ENCODE measurements at places on chromosomes 16 and 17.

DNA sequence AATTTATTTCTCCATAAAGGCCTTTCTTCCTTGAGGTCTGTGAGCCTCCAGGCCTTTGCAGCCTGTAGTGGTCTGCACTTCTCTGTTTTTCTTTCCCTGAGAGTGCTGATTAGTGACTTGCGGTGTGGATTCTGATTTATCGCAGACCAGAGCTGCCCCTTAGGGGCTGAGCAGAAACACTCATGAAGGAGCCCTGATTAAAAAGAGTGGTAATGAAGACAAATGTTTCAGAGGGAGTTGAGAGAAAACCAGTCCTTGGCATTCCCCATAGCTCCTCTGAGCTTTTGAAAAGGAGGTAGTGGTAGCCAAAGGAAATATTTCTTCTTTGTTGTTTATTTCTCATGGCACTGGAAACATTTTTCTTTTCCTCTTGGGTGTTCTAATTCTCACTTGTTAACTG, 268.1 kb upstream of the TBX2 start:
- no peak for DNase-seq

DNA sequence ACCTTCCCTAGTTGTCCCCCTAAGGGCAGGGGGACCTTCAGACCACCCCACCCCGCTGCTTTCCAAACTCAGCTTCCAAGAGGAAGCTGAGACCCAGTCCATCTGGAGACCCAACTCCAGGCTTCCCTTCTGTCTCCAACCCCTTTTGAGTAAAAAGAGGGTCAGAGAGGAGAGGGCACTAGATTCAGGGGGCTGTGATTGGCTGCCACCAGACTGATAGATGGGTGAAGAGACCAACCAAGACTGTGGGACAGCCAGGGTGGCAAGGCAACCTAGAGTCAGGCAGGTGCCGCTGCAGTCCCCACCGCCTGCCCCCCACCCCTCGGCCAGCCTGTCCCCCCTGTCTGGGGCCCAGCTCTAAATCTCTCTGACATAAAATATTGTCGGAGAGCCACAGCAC, 92.5 kb downstream of the SDK2 start:
- DNase-seq: no peak

DNA sequence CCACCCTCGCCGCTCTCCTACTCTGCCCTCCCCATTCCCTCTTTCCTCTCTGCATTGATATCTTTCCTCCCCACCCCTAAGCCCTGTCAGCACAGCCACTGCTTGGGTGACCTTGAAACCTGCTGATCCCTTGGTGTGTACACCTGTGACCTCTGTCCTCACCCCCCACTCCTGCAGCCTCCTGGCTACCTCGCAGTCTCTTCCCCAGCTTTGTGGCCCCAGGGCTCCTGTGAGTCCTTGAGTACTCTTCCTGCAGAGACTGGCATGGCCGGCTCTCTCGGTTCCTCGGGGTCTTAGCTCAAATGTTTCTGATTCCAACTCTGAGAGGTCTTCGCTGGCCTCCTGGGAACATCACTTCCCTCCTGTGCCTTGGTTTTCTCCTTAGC, 31.7 kb downstream of the ADCY7 start:
- no peak for DNase-seq

DNA sequence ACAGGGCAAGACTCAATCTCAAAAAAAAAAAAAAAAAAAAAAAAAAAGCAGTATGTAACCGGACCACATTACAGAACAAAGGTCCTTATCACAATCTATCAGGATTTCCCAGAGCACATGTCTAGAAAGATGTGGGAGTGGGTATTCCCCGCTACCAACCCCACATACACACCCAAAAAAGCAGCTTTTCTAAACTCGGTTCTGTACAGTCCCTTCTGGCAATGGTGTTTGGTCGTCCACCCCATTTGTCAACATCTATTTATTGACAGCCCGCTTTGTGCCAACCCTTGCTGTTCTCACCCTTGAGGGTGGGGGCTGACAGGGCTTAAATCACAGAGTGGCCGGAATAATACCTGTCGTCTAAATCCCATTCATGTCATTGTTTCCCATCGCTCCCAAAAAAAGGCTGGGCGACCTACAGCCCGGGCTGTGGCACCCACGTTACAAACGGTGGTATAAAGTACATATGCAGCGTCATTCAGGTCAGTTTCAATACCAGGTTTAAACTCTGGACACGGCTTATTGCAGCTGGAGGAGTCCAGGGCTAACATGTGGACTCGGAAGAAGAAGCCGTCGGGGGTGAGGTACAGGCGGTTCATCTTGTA, 3.6 kb downstream of the C17orf58 start:
- no peak for DNase-seq

GRCh38 chr16:19757762-19758595, 39.9 kb downstream of the IQCK start:
- no peak for DNase-seq

GRCh38 chr16:84729716-84730320, 30.0 kb downstream of the USP10 start:
- no peak for DNase-seq

DNA sequence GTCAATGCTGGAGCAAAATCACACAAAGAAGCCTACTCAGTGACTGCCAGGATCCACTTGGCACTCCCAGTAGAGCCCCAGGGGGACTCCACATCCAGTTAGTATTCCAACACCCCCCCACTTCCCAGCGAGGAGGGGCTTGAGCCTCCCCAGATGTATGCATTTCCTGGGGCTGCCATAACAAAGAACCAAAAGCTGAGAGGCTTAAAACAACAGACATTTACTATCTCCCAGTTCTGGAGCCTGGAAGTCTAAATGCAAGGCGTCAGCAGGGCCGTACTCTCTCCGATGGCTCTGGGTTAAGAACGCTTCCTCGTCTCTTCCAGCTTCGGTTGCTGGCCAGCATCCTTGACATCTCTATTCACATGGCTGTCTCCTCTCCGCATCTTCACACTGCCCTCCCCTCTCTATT, 23.0 kb upstream of the GNA13 start:
- no peak for DNase-seq

DNA sequence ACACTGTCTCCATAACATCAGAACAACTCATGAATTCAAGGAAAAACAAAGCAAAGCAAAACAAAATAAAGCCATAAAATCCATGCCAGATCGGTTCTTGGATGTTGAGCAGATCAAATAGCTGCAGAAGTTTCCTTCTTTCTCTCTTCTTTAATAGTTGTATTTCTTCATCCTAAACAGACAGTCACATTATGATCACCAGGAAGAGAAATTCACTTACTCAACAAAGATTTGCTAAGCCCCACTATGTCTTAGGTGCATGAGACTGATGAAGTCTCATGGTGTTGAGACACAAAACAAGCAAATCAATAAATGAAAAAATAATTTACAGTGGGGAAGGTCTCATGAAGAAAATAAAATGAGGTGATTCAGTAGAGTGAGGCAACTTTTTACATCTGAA, 72.8 kb downstream of the WIPI1 start:
- DNase-seq: no peak

- no peak for DNase-seq
Measured at GRCh38 chr17:83092186-83092585, 12.8 kb downstream of the METRNL start.

- no peak for DNase-seq
Measured at GRCh38 chr16:67718668-67719047, 458 bp downstream of the GFOD2 start.

DNA sequence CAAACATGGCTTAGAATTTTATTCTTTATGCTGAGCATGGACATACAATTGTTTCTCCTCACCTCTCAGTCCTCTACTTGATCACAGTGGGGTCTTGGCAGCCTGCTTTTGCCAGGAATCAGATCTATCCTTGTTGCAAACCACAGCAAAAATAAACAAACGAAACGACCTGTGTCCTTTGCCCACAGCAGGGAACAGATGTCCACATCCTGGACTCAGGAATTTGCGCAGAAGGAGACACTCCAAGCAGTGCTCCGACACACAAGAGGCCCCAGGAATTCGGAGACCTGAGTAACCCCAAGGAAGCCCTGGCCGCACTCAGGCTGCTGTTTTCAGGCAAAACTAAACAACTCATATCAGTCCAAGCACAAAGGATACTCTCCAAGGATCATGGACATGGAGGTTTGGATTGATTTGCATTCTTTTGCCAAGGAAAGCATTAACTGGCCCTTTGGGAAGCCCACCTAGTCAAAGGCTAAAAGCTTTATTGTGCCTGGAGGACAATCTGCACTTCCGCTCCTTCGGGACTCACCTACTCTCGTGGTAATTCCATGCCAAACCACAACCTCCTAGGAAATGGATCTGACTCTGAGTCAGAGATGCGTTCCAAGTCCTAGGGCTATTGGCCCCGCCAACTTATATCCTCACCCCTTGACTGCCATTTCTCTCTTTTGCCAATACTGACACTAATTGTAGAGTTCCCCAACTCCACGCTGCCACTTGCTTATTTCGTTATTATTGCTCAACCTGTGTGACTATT, 271.1 kb upstream of the CDH11 start:
- DNase-seq: no peak

GRCh38 chr16:83954577-83955016, 1.6 kb downstream of the OSGIN1 start:
- DNase-seq: no peak

DNA sequence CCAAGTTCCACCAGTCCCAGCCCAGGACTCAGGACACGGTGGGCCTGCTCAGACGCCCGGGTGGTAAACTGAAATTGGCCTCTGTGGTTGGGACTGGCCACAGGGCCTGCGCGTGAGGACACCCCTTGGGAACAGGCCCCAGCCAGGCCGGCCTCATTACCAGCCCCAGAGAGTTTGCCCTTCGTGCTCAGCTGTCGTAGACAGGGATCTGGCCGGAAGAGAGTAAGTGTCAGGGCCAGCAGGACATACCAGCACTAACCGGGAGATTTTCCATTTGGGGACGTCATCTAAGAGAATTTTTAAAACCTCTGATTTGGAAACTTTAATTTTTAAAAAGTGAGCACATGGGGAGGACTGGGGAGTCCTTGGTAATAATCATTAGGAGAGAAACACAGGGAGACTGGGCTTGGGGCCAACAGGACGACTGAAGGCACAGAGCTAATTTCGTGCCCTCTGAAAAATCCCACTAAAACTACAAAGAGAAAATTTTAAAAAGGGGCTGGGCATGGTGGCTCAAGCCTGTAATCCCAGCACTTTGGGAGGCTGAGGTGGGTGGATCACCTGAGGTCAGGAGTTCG, 2.4 kb upstream of the RBFOX3 start:
- DNase-seq: no peak

- no peak for DNase-seq
Measured at GRCh38 chr17:41657936-41658335, 30.7 kb upstream of the EIF1 start.

DNA sequence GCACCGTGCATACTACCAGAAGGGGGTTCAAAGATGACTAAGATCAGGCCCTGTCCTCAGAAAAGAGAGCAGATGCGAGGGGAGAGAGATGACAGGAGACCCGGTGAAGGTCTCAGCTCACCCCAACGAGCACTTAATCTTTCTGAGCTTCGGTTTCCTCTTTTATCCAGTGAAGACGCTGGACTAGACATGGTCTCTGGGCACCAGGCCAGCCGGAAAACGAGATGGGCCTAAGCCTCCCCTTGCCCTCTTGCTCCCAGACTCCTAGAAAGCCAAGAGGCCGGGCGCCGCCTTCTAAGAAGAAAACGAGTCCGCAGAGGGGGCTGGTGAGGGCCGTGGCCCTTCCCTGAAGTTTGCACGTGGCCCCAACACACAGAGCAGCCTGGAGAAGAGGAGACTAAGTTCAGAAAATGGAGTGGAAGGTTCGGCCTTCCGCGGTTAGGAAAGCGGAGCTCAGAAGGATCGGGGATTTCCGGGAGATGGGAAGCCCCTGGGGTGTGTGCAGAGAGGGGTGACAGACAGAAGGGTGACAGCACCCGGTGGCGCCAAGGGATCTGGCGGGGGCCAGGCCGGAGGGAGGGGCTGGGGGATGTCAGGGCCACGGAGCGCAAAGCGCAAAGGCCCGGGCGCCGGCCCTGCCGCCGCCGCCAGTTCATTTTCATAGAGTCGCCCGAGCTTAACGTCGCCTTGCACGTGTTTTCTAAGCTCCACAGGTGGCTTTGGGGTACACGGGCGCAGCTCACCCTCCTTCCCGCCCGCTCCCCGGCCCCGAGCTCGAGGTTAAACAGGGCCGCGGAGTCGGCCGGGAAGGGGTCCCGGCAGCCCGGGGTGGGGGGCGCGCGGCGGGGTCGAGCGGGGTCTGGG, 42.1 kb upstream of the BHLHA9 start:
- no peak for DNase-seq

DNA sequence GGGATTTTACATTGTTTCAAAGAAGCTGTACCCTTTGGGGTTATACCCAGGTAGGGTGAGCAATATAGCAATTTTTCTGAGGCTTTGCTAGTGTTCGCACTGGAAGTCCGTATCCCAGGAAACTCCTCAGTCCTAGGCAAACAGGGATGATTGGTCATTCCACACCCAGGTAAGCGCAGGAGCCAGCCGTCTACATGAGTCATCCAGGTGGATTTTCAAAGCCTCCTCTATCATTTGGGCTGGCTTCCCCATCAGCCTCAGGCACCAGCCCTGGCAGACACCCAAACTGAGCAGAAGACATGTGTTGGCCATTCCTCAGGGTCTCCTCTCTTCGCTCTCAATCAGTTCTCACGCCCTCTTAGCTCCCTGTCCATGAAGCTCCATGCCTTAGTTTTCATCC, 135.6 kb downstream of the AIPL1 start:
- DNase-seq: no peak

GRCh38 chr16:5722116-5722619, 624.6 kb upstream of the EEF2KMT start:
- DNase-seq: no peak

GRCh38 chr17:74842599-74843351, 16.9 kb downstream of the GRIN2C start:
- DNase-seq: no peak

DNA sequence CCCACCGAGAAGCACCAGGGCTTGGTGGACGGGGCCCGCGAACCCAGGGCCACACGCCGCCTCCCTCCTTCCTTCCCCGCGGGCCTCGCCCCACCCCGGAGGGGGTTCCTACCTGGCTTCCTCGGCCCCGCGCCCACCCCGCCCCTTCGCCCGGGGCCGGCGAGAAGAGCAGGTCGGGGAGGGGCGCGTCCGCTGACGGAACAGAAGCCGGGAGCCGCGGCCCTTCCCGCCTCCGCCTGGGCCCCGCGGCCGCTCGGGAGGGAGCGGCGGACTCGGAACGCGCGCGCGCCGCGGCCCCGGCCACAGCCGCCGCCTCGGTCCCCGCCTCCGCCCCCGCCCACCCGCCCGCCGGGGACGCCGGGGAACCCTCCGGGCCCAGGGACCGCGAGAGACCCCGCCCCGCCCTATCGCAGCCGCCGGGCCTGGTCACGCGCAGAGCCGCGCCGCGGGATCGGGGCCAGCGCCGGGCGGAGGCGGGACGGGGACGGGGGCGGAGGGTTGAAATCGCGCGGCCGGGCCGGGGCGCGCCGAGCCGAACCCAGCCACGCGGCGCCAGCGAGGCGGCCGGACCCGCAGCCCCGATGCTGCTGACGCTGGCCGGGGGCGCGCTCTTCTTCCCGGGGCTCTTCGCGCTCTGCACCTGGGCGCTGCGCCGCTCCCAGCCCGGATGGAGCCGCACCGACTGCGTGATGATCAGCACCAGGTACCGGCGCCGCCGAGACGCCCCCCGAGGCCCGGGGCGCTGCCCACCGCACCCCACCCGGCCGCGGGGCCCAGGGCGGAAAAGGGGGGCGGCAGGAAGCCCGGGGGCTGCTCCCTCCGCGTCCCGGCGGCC, at the start of gene TLCD3A:
TSS of gene TLCD3A (plus strand) at position 530 of the 835 bp plus-strand sequence. CDS start at position 582, 52 bp downstream.
- no peak for DNase-seq

- DNase-seq: no peak
Measured at GRCh38 chr17:39626171-39627046, at the start of gene PPP1R1B. Gene PPP1R1B, plus strand, starts transcription at chr17:39626952. Its CDS starts 441 bp downstream, at chr17:39627393.

Measured in stimulated activated CD8-positive, alpha-beta memory T cell treated with anti-CD3 and anti-CD28 coated beads, Interleukin-12 subunit alpha, Interleukin-12 subunit beta, amount 100 ng/mL, for 1 hour (primary cell).